Activated CD4-positive, CD25-positive, alpha-beta regulatory T cell treated with anti-CD3 and anti-CD28 coated beads, Interleukin-2, amount 50 U/mL, for 24 hours (primary cell): ENCODE measurements at places on chromosomes 5 and 9.

GRCh38 chr5:157708866-157709265 lies 22.4 kb upstream of the THG1L start:
- no peak for ATAC-seq

- ATAC-seq = no peak
Measured at GRCh38 chr5:19534751-19535150, 453.2 kb downstream of the CDH18 start.

DNA sequence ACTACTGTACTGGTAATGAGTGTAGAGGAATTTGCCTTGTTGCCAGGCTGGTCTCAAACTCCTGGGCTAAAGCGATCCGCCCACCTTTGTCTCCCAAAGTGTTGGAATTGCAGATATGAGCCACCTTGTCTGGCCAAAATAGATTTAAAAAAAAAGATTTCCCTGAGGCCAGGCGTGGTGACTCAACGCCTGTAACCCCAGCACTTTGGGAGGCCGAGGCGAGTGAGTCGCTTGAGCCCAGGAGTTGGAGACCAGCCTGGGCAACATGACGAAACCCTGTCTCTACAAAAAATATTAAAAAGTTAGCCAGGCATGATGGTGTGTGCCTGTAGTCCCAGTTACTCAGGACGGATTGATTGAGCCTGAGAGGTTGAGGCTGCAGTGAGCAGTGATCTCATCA lies 62.5 kb downstream of the IPO11 start:
- ATAC-seq = no peak

GRCh38 chr9:113675475-113675941 lies 200.6 kb upstream of the ZNF618 start:
- ATAC-seq = peak; percentile 45

DNA sequence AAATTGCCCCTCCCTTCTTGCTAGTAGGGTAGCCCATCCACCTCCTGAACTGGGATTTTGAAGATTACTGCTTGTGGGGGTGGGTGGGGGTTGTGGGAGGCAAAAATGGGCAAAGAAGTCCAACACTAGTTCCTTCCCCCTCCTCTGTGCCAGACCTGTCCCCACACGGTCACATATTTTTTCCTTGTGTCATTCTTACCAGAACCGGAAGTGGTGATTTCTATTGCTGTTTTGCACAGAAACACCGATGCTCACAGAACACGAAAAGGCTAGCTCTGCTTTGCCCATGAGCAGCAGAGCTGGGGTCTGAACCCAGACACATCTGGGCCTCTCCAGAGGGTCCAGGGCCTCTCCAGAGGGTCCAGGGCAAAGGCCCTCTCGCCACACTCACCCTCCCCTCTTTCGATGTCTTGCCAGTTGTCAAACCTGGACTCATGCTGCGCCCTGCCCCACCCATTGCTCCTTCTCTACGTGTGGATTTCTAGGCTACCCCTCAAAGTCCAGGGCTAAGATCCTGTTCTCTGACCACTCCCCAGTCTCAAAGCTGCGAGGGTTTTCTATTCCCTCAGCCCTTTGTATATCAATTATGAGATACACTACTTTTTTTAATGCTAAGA lies 264.4 kb upstream of the MSX2 start:
- ATAC-seq = no peak

DNA sequence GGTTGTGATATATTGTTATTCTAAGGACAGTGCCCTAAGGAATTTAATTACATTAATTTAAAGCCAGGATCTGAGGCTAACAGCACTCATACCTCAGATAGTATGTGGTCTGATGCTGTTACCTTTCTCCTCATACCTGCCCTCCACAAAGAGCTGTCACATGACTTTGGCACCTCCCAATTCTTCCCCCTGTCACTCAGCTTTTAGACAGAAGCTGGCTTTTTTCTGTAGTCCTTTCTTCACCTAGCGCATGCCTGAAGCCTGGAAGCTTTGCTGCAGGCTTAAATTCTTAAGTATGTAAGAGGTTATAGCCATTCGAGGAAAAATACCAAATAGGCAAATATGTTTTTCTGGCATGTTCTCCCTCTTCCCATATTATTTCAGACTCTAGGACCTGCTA lies 61.0 kb upstream of the ADAMTS19 start:
- no peak for ATAC-seq

GRCh38 chr9:98021306-98022040 lies 35.1 kb upstream of the NANS start:
- no peak for ATAC-seq

DNA sequence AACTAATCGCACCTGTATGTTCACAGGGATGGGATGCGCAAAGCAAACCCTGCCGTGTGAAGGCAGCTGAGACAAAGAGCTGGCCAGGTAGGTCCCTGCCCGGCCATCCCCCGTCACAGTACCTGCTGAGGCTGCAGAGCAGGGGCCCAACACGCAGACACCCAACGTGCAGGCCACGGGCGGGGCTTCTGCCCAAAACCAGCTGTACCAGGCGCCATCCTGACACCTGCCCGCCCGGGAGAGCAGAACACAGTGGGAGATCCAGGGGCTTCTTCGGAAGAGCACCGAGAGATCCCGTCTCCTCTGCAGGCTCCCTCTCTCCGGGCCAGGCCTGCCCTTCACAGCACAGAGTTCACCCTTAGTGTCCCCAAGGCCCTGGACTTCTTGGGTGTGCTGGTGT lies 28.4 kb downstream of the ABO start:
- no peak for ATAC-seq

- no peak for ATAC-seq
Measured at GRCh38 chr5:54109626-54110330, 200.6 kb downstream of the ARL15 start.

DNA sequence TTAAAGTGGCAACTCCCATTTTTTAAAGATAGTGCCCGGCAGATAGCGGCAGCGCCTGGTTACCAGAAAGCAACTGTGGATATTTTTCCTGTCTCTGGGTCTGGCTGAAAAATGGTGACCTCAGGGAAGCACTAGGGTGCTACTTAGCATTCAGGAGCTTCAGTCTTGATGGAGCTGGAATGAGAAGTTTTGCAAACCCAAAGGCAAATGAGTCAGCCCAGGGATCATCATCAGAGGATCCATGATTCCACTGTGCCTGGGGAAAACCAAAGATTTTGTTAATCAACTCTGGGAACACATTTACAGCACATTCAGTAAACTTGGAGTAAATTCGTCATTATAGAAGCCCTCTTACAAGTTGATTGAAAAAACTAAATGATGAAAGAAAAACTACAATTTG lies 26.7 kb downstream of the F2R start:
- ATAC-seq = no peak

GRCh38 chr5:178234750-178235587 lies 2.4 kb upstream of the PHYKPL start:
- no peak for ATAC-seq

GRCh38 chr5:170312301-170312595 lies 14.7 kb upstream of the LCP2 start:
- no peak for ATAC-seq
